Stimulated activated CD8-positive, alpha-beta memory T cell treated with anti-CD3 and anti-CD28 coated beads, Interleukin-7, amount 100 ng/mL, for 4 hours (primary cell): ENCODE measurements at places on chromosomes 12 and 14.

DNA sequence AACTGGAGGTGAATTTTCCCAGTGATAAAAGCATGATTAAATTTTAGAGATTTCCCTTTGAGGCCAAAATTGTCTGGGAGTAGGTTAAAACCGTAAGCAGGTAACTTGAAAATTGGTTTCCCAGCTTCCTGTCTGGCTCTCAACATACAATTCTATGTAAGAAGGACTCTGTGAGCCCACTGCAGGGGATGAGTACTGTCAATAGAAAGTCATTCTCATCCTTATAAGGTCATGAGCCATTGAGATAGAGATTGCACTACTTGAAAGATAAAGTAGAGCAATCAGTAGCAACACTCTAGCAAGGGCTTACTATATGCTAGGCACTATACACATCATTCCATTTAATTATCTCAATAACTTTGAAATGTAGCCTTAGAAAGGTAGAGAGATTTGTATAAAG lies 225.6 kb upstream of the HMGA2 start:
- no peak for DNase-seq

DNA sequence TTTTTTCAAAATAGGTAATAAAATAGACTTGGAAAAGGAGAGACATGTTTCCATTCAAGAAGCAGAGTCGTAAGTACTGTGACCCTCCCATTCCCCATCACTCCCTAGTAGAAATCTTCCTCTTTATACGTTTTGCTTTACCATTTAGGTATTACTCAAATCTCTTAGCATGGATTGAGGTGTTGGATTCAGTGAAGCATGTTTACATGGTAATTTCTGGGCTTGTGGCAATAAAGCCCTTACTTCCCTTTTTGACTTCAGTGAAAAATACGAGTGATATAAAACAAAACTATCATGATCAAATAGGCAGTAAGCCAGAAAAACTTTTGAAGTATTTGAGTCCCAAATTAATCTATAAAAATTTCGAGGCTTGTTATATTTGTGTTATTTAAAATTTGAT lies 27.4 kb downstream of the RAB21 start:
- no peak for DNase-seq

DNA sequence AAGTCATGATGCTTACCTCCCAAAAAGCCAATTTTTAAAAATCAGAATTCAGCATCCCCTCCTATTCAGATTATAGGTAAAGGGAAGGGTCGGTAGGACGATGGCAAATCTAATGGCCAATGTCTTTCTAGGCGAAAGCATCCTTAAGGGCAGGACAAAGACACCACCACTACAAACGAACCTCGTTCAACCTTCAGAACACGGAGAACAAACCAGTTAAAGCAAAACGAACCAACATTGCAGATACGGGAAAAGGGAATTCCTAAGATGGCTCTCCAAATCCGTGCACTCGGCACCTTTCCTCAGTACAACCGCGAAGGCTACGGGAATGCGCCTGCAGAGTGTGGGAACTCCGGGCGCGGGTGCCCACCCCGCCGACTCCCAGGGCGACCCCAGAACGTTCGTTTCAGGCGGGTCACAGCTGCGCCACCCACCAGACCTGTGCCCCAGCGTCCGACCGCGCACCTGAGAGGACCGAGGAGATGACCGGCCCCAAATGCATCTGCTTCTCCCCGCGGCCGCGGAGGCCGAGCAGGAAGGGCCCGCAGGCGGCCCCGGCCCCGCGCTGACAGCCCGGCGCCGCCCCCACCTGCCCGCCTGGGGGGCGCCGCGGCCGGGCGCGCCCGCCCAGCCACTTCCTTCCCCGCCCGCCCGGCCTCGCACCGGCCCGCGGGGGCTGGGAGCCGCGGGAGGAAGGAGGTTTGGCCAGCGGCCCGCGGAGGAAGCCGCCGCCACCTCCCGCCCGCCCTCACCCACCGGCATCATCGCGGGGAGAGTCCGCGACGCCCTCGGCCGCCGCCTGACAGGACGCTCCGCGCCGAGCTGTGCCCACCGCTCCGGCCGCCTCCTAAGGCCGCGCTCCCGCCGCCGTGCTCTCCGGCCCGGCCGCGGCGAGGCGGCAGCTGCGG lies 578 bp downstream of the PPP1R13B start:
- no peak for DNase-seq

DNA sequence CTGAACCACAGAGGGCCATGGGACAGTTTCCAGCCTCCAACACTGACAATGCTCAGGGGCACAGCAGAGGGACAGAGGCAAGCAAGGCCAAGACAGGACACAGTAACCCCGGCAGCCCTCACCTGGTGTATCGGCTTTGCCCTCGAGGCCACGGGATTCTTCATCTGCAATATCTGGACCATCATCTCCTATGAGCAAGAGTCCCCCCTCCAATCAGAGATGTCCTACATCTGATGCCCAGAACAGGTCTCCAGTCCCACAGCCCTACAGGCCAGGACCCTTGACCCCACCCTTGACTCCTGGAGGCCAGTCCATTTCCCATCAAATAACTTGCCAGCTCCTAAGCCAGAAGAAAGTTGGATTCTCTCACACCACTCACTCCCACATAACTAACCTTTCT lies 17.4 kb downstream of the KMT2D start:
- no peak for DNase-seq

DNA sequence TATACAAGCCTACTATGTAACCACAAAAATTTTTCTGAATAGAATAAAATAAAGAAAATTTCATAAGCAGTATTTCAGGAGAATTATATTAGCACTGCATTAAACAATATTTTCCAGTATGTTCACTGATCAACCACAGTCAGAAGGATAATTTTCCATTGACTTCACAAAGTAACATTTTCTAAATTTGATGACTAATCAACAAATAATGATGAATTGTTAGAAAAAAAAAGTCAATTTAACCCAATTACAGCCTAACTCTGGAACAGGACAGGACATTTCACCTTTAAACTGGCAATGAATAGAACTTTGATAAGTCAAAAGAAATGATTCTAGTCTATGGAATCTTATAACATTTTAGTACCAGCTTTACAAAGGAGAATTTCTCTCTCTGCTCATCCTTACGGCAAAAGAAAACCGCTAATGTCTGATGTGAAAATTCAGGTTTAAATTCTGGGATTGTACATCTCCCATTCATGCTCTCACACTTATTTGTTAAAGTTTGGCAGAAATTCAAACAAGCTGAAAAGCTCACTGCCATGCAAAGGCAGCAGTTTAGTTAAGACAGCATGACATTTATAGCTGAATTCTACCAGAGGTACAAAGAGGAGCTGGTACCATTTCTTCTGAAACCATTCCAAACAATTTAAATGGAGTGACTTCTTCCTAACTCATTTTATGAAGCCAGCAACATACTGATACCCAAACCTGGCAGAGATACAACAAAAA lies 84.5 kb downstream of the MDGA2 start:
- DNase-seq: no peak

GRCh38 chr12:45183246-45183645 lies 32.6 kb upstream of the ANO6 start:
- no peak for DNase-seq

DNA sequence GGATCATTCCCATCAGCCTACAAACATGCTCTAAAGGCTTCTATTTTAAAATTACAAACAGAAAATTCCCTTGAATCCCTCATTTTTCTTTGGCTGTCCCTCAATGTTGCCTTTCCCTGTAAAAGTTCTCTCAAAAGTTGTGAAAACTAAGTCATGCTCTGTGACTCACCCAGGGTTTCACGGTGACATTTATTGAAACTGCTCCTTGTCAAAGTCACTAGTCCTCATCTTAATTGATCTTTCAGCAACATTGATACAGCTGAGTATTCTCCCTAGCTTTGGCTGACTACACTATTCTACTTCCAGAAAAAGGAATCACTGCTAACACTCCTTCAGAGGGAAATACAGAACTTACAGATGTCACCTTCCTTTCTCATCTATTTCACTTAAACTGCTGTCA lies 65.7 kb downstream of the ASCL4 start:
- no peak for DNase-seq

GRCh38 chr14:65927931-65928356 lies 515.4 kb downstream of the FUT8 start:
- DNase-seq: peak; percentile 57

DNA sequence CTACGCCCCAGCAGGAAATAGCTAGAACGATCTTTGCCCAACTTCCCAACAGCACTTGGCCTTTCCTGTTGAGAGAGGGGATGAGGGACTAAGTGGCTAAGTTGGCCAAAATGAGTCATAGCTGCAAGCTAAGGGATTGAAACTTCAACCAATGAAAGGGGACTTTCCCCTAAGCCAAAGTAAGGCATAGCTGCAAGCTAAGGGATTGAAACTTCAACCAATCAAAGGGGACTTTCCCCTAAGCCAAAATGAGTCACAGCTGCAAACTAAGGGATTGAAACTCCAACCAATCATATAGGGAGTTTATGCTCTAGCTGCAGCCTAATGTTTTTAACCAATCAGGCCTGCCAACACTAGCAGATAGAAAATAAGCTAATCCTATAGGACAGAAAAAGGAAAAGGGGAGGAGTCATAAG lies 100.5 kb upstream of the SSTR1 start:
- no peak for DNase-seq

- DNase-seq: no peak
Measured at GRCh38 chr12:89069431-89069830, 282.9 kb downstream of the DUSP6 start.

DNA sequence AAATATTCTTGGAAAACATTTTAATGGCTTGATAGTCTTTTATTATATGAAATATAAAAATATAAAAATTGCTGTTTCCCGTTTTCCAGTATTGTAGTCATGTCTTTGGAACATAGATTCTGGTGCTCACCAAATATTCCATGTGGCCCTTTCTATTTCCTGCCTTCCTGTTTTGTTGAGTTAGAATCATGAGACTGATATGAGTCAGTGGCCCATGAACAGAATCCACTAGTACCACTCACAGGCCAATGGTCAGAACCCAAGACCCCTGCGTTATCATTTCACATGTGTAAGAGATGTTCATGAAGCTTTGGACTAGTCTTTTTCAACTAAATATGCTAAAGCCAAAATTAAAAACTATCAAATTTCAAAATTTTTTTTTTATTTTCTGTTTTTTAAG lies 56.9 kb downstream of the BICD1 start:
- DNase-seq: no peak

- no peak for DNase-seq
Measured at GRCh38 chr14:39241637-39242036, 7.9 kb downstream of the MIA2 start.

- no peak for DNase-seq
Measured at GRCh38 chr14:78752518-78753188, 582.5 kb downstream of the NRXN3 start.

- DNase-seq: no peak
Measured at GRCh38 chr12:101940400-101940950, 63.1 kb downstream of the DRAM1 start.

- DNase-seq: no peak
Measured at GRCh38 chr12:95551305-95551704, at the start of gene USP44. Gene USP44, minus strand, starts transcription at chr12:95551476. Its CDS starts 17,220 bp downstream, at chr12:95534256.

DNA sequence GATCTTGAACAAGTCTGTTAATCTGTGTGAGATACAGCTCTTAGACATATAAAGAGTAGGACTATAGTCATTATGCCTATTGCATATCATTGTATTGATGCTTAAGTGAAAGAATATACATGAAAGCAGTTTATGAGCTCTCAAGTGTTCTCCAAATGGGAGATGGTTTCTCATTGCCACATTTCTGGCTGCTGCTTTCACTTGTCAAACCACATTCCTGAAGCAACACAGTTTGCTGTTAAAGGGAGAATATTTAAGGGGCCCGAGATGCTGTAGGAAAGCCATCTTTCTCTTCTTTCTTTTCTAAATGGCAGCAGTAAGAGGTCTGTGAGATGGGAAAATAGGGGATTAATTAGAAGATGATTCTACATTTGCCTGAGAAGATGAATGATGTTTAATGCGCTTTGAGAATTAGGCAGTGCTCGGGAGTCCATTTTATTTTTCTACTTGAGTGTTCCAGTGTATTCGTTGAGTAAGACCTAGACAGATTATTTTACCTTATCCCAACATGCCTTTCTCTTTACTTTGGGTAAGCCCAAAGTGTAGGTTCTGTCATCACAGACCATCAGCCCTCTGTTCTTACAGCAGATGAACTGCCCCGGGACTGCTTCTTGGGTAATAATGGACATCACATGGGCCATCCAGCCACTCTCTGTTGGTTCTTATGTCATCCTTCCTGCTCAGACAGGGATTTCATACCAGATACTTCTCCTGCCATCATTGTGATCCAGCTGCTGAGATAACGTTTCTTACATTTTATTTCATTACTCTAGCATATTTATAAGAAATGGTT lies 35.6 kb downstream of the ANO4 start:
- no peak for DNase-seq

GRCh38 chr14:39626589-39627576 lies 194.7 kb upstream of the FBXO33 start:
- no peak for DNase-seq

- peak; percentile 29 for DNase-seq
Measured at GRCh38 chr12:111842556-111843396, 748 bp downstream of the MAPKAPK5 start.

GRCh38 chr14:102530828-102531478 lies 21.4 kb upstream of the ANKRD9 start:
- DNase-seq: no peak

DNA sequence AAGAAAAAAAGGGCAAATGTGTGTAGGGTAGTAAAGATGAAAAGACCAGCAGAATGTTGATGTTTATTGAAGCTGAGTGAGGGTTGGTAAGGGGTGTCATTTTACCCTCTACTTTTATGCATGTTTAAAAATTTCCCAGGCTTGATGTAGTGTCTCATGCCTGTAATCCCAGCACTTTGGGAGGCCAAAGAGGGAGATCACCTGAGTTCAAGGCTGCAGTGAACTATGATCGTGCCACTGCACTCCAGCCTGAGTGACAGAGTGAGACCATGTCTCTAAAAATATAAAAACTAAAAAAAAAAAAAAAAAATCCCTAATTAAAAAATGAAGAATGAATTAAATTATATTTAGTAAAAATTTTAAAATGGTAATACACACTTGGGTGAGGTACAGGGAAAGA lies 8.5 kb downstream of the SEL1L start:
- no peak for DNase-seq

DNA sequence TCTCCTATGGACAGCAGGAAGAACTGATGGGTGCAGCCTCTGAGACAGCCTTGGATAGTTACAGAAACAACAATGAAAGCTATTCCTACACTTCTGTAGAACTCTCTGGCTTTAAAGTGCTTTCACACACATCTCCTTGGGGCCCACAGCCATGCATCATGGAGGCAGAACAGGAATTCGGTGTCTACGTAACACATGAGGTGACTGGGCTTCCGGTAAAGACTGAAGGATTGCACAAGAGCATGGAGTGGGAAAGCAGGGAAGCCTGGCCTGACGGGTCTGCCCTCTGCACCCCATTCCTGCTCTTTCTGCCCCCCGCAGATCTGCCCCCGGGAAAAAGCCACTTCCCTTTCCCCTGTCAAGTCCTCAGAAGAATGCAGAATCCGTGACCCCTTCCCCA lies 82.6 kb downstream of the VWF start:
- DNase-seq: no peak

DNA sequence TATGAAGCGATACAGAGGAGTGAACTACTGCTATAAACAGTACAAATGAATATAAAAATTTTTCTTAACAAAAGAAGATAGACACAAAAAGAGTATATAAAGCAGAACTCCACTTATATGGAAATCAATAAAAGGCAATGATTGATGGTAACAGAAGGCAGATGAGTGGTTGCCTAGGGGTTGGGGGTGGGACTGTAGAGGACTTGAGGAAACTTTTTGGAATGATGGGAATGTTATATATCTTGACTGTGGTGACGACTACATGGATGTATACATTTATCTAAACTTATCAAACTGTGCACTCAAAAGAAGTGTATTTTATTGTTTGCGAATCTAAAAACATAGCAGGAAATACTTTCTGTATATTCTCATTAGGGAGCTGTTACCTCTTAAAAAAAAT lies 89.1 kb downstream of the PTCSC3 start:
- DNase-seq: no peak

GRCh38 chr12:101599771-101600484 lies 5.2 kb downstream of the MYBPC1 start:
- no peak for DNase-seq
